Left forelimb (tissue), 1 donor: ENCODE measurements at places on chromosomes 2 and 18.
A peak's percentile ranks its signal among the peaks of the same experiment; 100 is the strongest.

DNA sequence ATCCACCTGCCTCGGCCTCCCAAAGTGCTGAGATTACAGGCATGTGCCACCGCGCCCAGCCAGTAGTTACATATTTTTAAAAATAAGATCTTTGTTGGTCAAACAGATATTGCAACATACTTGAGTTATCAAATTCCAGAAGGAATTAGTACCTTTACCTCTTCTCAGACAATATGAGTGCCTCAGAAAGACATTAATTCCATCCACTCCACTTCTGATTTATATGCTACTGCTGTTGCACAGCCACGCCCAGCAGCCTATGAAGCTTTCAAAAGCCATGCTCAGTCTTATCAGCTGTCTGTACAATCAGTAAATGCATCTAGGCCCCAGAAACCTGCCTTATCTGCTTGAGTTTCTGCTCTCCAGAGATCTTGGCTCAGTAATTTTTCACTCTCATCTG is 47.8 kb downstream of the MEX3C start:
- DNase-seq: no peak

- no peak for DNase-seq
Measured at GRCh38 chr2:238379096-238379810, 47.5 kb upstream of the ASB1 start.

DNA sequence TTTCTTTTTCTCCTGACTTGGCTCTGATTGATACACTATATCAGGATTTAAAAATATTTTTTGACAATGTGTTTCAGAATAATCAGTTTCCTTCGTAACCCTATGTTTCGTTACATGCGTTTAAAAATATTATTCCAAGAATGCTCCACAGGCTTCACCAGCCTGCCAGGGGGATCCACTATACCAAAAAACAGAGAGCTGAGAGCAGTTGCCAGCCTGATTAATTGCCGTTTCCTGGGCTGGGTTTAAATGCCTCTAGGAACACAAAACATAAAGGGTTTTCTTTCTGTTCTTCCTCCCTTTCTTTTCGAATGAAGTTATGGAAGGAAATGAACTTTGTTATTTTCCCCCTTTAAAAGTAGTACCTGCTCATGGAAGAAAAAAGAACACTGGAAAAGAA is 47.9 kb downstream of the LRRFIP1 start:
- DNase-seq: no peak

DNA sequence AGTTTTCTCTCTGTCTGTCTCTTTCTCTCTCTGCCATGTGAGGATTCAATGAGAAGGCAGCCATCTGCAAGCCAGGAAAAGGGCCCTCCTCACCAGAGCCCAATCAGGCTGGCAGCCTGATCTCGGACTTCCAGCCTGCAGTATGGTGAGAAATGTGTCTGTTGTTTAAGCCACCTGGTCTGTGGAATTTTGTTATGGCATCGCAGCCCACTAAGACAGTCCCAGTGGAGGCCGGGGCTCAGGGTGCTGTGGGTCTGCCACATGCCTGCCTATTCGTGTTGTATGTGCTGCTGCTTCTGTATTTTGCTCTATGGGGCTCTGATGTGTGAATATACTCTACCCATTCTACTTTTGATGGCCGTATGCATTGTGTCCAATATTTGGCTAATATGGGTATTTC is 139.0 kb upstream of the HS6ST1 start:
- peak; percentile 11 for DNase-seq

- no peak for DNase-seq
Measured at GRCh38 chr2:84038866-84039265, 420.2 kb downstream of the SUCLG1 start.

DNA sequence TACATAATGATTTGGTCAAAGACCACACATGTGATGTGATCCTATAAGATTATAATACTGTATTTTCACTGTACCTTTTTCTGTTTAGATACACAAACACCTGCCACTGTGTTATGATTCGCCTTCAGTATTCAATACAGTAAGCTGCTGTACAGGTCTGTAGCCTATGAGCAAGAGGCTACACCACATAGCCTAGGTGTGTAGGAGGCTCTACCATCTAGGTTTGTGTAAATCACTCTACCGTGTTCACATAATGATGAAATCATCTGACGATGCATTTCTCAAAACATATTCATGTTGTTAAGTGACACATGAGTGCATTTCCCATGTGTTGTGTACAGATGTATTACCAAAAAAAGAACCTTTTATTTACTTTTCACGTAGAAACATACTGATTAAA is 74.5 kb downstream of the USP40 start:
- no peak for DNase-seq
